ENCODE measurements at places on chromosomes 2 and 18.

DNA sequence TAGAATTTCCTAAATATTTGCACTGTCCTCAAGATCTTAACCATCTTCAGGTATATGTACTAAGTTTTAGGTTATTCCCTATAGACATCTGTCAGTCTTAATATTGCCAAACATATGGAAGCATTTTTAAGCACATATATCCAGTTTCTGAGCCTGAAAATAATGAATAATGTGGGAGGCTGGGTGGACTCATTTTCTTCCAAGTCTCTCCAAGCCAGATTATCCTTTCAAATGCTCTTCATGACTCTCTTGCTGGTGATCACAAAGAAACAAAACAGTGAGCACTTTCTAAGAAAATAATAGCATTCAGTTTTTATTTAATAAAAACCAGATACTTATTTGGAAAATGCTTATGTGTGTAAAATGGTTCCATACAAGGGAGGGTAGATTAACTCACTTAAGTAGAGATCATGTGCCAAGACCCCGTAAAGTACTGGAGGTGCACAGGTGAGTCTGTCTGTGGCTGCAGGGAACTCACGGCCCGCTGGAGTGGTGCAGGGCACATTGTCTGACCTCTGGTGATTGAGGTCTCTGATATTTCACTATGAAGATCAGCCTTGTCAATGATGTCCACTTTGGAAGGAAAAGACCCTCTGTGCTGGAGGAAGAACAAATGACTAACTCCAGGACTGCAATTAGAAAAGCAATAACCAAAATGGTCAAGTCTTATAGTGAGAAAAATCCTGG lies 161.6 kb downstream of the TMEM18 start:
- DNase-seq = no peak

- no peak for DNase-seq
Observed at GRCh38 chr2:10546975-10547391, 98.9 kb upstream of the ODC1 start.

- no peak for DNase-seq
Observed at GRCh38 chr2:197239434-197239833, 71.1 kb downstream of the ANKRD44 start.

GRCh38 chr2:136375017-136375901 lies 257.3 kb upstream of the CXCR4 start:
- DNase-seq = no peak

DNA sequence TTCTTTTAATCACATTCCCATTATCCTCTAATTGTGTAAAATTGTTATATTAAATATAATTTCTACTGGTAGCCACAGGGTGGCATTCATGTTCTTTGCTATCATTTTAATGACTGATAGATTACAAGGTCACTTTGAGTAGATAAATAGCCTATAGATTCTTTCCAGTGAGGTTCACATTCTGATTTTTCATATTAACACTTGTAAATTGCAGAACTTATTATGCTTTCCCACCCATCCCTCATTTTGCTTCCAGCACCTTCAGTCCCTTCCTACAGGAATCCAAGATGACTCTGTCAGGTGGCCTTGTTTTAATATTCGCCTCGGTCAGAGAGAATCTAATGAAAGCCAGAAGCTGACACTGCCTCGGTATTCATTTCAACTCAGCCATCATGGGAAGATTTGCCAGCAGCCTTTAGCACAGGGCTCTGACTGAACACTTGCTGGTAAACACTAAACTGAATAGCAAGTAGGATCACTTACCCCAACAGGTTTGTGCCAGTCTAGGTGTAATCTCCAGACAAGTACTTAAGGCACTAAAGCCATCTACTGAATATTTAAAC lies 101.2 kb upstream of the FSHR start:
- DNase-seq = no peak

DNA sequence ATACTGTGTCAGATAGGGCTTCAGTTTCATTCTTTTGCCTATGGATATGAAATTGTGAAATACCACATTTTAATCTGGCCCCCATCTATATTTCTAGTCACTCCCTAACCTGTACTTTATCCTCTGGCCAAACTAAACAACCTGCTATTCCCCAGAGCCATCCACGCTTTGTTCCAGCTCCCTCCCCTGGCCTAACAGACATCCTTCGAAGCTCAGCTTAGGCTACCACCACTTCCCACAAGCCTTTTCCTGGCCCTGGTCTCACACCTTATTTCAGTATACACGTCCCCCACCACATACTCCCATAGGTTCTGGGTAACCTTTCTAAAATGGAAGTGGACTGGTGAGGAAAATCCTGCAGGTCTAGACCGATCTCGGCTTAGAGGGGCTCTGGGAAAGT lies 55.4 kb downstream of the MAP4K3 start:
- no peak for DNase-seq

GRCh38 chr2:211333377-211333776 lies 777.0 kb downstream of the CPS1 start:
- no peak for DNase-seq

Measured in activated CD8-positive, alpha-beta memory T cell treated with anti-CD3 and anti-CD28 coated beads for 1 hour (primary cell).